NCI-H187 treated with DMSO at 0.1 percent for 48 hours (cell line): ENCODE measurements at places on chromosomes 3 and 15.

GRCh38 chr3:29203851-29204250 is 77.0 kb upstream of the RBMS3 start:
- no peak for DNase-seq

GRCh38 chr3:108124337-108125152 is 33.7 kb upstream of the CD47 start:
- DNase-seq, result no peak

DNA sequence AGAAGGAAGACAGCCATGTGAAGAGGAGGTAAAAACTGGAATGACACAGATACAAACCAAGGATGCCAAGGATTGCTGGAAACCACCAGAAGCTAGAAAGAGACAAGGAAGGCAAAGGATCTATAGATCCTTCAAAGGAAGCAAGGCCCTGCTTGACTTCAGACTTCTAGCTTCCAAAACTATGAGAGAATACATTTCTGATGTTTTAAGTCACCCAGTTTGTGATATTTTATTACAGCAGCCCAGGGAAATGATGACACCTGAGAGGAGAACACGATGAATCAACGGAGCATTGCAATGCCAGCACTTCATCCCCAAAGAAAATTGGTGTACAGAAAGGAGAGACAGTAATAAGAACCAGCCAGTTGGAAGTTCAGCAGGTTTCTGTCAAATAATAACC is 116.3 kb downstream of the MAGI1 start:
- DNase-seq, result no peak

DNA sequence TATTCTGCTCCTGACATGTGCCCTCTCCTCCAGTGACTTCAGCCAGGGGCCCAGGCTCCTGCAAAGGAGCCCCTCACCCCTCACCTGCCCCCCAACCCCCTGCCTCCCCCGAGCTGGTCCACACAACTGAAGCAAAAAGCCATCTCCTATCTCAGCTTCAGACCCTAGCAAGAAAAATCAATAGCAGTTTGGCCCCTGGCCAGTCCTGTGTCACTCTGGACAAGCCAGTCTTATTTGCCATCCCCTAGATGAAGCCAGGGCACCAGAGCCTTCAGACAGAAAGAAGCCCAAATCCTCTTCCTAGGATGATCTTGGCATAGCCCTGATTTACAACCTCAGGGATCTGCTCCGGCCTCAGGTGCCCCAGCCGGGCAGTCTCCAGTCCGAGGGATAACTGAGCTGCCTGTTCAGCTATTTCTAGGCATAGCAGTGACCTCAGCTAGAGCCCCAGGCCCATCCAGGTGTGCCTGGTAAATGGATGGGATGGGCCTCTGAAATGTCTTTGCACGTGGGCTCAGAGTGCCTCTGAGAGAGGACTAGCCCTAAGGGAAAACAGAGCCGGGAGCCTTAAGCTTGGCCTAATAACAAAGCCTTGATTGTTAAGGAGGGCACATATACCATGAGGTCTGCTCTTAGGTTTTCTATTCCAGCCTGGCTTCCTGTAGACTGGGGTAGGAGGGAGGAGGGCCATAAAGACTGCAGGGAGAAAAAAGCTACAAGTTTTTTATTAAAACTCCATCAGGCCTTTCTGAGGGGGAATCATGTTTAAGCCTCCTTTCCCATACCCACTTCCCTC is 242.0 kb downstream of the SHQ1 start:
- DNase-seq, result no peak

GRCh38 chr3:53513556-53514190 is 19.3 kb downstream of the CACNA1D start:
- DNase-seq, result no peak

- no peak for DNase-seq
These were observed 43.5 kb upstream of the CTNNB1 start for GRCh38 chr3:41155834-41156233.

DNA sequence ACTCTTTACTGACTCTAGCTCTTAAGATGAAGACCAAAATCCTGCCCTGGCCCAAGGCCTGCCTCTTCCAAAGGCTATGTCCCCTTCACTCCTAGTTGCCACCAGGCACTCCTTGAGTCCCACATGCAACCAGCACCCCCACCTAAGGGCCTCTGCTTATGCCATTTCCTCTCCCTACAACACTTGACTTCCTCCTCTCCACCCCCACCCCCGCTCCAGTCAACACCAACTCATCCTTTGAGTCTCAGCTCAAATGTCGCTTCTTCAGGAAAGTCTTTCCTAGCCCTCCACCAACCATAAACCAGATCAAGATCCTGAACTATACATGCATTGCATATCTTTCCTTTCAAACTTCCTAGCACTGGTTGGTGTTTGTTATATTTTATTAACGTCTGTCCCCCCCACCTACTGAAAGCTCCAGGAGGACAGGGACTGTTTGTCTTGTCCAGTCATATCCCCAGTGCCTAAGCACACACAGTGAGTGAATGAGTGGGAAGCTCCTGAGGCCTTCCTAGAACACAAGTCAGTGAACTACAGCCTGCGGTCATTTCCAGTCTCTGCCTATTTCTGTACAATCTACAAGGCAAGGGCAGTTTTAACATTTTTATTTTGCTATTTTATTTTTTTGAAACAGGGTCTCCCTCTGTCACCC is 7.3 kb downstream of the TBC1D2B start:
- no peak for DNase-seq

GRCh38 chr3:101925564-101925963 is 76.2 kb downstream of the NFKBIZ start:
- no peak for DNase-seq

GRCh38 chr3:135736740-135737139 is 228.8 kb upstream of the PPP2R3A start:
- no peak for DNase-seq

DNA sequence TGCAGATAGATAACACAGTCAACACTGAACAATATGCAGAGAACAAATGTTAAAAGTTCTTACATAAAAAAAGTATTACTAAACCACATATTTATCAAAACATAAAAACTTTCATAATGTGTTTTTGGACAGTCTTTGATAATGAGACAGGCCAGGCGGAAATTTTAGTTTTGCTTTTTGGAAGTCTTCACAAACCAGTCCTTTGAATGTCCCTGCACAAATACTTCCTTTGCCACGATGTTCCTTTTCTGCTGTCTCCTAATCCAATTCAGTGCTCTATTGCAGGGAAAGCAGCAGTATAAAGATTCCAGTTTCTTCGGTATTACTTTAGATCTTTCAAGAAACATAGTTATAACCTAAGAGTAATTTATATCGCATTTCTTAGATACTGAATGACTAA is 135.9 kb downstream of the TBL1XR1 start:
- no peak for DNase-seq

DNA sequence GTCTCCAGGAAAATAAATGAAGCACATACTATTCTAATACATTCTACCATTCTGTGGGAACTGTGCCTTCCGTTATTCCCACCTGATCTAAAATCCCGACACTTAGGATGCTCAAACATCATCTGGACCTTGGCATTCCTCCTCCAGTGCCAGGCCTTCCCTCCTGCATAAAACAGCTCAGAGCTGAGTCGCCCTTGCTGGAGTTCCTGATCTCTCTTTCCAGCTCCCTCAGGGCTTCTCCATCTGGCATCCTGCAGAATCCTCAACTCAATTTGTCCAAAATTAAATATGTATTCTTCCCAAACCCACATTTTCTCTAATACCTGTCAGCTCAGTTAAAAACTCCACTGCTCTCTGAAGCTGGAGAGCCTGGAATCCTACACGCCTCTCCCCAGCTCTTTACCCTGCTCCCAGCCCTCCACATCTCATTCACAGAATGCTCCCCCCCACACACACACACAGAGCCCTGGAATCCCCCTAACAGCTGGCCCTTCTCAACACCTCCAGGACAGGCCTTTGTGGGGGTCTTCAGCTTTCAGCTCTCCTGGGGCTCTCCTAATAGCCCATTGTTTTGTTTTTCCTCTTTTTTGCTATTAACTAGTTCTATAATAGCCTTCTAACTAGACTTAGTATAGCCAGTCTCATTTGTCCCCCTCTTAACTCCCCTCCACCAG is 78.5 kb downstream of the HMG20A start:
- DNase-seq, result no peak

GRCh38 chr3:37163262-37164015 is 10.9 kb downstream of the LRRFIP2 start:
- DNase-seq, result no peak

DNA sequence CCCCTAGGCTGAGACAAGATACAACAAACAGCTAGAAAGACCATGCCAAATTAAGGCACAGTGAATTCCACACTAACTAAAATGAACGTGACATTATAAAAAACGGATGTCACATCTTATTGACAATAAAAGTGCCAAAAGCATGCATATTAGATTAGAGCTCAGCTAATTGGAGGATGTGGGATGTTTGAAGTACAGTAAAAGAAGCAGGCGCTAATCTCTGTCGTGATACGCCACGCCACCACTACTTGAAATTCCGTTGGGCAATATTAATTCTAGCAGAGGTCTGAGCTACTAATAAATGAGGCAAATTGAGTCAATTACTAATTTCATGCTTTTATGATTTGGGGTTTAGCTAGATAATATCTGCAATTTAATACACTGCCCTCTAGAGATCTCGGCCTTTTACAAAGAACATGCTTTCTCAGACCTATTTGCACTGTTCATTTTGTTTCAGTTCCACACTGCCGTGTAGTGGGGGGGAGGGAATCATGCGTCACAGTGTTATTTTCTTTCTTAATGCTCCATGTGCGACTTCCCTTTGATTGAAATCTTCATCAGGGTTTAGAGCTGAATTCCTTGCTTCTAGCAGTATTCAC is 52.9 kb upstream of the ROBO2 start:
- no peak for DNase-seq

GRCh38 chr3:23115171-23115877 is 87.8 kb upstream of the UBE2E2 start:
- DNase-seq, result no peak

DNA sequence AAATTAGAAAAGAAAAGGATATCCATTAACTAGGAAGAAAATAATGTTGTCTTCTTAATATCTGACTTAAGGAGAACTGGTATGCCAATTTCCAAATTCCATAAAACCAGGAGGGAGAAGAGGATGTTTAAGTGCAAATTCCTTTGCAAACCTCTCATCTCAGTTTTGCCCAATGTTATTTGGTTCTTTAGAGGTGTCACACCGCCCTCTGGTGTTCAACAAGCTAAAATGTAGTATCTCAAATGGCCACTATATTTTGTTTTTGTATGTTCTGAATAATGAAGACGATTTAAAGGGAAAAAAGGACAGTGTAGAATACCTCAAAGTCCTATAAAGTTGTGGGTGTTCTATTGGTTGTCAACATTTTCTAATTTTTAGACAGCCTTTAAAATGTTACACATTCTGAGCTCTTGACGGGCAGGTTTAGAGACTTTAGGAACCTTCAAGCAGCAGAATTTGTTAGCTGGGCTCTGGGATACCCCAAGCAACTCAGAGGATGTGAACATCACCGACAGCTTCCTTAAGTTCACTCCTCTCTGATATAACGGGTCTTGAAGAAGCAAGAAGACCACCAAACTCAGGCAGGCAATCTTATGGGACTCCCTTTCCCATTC is 458.3 kb downstream of the MFSD1 start:
- no peak for DNase-seq

DNA sequence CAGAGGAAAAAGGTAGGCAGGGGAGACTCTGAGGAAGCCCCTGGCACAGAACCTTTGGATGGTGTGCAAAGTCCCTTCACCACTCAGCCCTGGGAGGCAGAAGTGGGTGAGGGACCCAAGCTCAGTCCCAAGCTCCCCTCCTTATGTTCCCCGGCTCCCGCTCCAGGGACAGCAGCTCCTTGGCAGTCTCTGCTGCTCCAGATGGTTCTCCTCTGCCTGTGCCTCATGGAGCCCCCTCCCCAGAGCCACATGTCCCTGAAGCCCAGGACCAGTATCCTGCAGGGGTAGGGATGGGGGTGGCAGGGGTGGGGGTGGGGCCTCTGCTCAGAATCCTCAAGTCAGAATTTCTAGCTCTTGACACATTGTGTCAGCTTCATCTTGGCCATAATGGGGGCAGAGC is 8.0 kb upstream of the CAMKV start:
- no peak for DNase-seq

DNA sequence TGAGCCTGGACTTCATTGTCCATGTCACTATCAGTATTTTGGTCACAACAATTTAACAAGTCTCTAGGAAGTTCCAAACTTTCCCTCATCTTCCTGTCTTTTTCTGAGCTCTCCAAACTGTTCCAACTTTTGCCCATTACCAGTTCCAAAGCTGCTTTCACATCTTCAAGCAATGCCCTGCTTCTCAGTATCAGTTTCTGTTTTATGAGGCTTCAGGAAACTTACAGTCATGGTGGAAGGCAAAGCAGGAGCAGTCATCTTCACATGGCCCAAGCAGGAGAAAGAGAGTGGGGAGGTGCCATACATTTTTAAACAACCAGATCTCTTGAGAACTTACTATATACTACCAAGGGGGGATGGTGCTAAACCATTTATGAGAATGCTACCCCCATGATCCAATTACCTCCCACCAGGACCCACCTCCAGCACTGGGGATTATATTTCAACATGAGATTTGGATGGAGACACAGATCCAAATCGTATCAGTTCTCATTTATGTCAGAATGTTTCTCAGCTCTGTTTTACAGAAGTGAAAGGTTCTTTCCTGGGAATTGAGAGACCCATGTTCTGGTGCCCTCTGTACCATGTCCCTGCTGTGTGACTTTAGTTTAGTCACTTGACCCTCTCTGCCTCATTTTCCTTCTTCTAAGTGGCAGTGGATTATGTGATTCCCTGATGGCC is 169.7 kb downstream of the PLCL2 start:
- DNase-seq, result no peak

- DNase-seq, result no peak
These were observed 32.4 kb downstream of the DZIP1L start for GRCh38 chr3:138082992-138083386.

DNA sequence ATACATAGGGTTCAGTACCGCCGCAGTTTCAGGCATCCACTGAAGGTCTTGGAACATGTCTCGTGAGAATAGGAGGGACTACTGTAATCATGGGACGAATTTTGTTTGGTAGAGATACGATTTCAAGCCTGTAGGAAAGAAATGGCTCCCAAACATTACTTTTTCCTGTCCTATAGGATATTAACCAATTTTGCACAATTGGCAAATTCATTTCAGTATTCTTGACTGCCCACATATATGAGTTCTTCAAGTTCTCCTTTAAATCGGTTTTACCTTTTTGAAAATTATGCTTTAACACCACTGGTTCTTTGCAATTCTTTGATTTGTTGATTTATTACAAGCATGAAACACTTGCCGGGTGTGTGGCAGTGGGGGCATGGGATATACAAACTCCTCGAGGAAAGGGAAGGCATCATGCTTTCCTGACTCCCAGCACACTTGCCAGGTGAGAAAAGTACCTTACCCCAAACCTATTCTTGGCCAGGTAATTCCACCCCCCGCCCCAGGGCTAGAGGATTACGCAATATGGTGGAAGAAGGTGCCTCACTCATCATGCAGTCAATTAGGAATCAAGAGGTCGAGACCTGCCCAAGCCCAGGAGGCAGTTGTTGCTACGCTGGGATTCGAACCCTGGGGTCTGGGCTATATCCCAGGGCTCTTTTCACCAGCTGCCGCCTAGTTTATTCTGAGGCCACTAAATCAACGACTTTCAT is 584 bp upstream of the LARS2 start:
- no peak for DNase-seq

GRCh38 chr3:194766845-194767244 is 81.2 kb downstream of the FAM43A start:
- no peak for DNase-seq
